ENCODE measurements at places on chromosomes 2 and 18. TPM values are rescaled to one million over a fixed set of nuclear protein-coding genes. Genes with fewer than 3 reads are reported as not detected.

- DNase-seq: no peak
These were observed 44.1 kb downstream of the TMEM163 start for GRCh38 chr2:134674687-134675086.

DNA sequence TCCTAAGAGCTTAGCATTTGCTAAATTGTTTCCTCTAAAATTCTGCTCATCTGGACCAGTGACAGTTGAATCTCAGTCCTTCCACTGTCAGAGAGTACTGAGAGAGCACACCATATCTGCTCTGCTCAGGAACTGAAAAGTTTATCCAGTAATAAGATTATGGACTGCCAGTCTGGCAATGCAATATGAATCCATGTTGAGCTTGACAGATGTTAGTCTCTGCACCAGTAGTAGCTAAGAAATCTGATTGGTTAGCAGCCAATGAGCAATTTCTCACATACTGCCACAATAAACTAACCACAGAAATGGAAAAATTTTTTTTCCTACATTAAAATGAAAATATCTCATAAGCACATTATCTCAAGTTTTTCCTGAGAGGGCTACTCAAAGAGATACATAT is 2.3 kb downstream of the PRKD3 start:
- no peak for DNase-seq

DNA sequence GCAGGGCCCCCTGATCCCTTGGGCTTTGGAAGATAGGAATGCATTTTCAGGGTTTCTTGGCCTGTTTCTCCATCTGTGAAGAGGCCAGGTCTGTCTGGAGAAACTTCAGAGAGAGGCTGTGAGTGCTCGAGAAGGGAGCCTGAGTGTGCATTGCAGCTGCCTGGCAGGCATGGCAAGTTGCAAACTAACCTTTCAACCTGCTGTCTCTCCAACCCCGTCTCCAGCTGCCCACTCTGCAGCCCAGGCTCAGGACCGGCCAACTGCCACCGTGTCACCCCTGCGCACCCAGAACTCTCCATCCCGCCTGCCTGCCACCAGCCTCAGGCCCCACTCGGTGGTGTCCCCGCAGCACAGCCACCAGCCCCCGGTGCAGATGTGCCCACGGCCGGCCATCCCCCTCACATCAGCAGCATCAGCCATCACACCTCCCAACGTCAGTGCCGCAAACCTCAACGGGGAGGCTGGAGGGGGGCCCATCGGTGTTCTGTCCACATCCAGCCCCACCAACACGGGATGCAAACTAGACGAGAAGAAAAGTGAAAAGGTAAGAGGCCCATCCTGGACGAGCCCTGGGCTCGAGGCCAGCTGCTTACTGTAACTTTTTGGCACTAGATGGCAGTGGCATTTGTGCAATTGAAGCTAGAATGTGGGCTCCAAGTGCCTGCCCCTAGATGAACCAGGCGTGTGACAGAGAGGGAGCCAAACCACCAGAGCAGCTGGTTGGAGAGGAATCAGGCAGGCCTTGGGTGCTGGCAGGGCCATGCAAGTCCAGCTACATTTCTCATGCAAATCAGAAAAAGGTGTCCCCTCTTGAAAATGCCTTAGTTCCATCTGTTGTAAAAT is 164.6 kb downstream of the SEPTIN10 start:
- no peak for DNase-seq

GRCh38 chr2:85675866-85676548 is 8.0 kb upstream of the SFTPB start:
- DNase-seq: no peak

- DNase-seq: no peak
These were observed 147.0 kb downstream of the TWIST2 start for GRCh38 chr2:238994876-238995275.

- no peak for DNase-seq
These were observed 55.0 kb downstream of the ARHGAP25 start for GRCh38 chr2:68789603-68790002.

GRCh38 chr2:156309167-156309566 is 23.4 kb downstream of the NR4A2 start:
- DNase-seq: no peak

UGT1A10 gene
- not detected for total RNA-seq

FOXD4L1 gene
- 0.31 TPM for total RNA-seq
